ENCODE measurements at places on chromosomes 5 and 9.

- no peak for DNase-seq
Measured at GRCh38 chr5:136141561-136141960, 8.9 kb downstream of the SMAD5 start.

GRCh38 chr5:40021007-40021406 is 596.2 kb upstream of the DAB2 start:
- DNase-seq = no peak

DNA sequence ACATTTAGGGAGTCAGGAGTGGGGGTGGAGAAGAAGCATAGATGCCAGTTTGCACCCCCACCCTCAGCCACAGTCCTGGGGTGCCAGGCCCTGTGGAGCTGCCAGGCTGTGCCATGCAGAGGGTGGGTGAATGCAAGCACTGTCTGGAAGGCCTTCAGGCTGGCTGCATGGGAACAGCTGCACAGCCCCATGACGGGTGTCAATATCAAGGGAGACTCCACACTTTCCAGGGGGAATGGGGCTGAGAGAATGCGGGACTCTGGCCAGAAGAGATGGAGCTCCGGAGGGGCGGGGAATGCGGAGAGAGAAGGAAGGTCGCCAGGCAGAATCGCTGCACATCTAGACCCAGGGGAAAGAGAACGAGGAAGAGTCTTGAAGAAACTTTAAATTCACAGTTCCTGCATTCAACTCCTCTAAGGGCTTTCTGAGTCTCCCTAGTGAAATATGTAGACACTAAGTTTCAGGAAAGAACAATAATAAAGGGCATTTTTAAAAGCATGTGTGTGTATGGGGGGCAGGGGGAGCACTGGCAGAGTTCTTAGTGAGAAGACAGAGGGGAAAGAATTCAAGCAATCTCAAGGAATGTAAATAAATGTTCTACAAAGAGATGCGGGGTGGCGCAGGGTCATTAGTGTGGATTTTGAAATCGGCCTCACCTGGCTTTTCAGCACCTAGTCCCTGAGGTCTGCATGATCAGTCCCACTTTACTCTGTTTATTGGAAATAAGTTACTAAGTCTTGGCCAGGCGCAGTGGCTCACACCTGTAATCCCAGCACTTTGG is 59.1 kb downstream of the BOD1 start:
- DNase-seq = no peak

GRCh38 chr5:133149345-133149744 is 97.5 kb downstream of the HSPA4 start:
- no peak for DNase-seq

DNA sequence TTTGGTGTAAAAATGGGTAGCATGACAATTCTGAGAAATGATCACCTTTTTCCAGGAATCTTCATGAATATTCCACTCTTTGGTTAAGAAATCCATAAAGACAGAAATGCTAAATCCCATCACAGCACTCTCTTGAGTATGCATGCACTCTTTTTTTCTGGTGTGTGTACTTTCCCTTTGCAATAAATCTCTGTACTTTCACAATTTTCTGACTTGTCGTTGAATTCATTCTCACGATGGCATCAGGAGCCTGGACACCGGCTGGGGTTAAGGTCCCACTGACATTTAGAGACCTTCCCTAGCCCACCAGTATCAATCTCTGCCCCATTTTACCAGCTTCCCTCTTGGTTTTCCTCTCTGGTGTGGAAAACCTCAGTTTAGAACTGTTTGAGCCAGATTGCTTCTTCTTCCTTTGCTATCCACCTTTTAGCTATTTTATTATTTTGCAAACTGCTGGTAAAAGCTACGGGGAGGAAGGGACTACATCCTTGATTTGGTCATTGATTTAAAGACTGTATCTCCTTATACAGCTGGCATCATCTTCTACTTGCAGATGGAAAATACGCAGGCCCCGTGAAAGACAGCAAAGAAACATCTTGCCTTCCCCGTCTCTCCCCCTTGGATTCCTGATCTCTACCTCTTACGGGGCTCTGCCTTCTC is 59.9 kb upstream of the ZFR start:
- no peak for DNase-seq

DNA sequence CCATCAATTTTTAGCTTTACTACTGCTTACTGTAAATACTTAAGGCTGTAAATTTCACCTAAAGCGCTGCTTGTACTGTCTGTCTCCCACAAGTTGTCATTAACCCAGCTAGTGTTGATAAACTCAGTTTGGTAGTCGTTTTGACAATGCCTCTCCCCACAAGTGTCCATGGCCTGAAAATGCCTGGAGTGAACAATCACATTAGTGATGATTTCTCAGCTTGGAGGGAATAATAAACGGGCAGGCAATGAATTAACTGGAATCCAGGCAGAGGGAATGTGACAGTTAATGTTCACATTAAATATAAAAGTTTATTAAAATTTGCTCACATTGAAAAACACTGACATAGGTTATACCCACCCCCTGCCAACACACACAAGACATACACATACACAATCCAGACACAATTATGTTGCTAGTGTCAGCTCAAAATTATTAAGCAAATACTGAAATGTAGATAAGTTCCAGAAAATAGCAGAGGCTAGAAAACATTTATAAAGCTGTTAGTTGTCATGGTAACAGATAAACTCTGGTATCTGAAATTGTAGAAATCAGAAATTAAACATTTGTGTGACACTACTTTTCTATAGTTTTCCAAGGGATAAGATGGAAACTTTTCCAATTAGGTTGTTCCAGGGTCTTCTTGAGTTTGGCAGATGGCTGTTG is 341.9 kb downstream of the DIRAS2 start:
- no peak for DNase-seq

DNA sequence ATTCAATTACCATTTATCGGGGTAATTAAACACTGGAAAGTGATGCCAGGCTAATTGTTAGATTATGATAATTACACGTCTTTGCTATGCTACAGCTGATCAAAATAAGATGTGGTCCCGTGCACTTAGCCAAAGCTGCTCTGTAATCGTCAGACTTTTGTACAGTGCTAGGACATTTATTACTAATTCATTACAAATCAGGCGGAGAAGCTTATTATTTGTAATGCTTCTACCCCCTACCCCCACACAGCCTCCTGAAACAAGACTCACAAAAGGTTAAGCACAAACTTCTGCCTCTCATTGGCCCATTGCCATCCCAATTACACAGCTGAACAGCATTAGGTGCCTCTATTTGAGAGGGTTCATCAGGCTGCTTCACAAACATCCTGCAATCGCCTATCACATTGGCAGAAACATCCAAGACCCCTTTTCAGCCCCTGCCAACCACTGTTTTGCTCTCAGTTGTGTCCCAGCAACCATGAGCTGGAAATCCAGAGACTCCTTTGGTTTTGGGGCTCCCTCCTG is 232.7 kb downstream of the EFNA5 start:
- no peak for DNase-seq

- no peak for DNase-seq
Measured at GRCh38 chr9:133738640-133739225, 581 bp upstream of the SARDH start.

GRCh38 chr9:105359892-105360291 is 87.9 kb upstream of the FSD1L start:
- DNase-seq = no peak

DNA sequence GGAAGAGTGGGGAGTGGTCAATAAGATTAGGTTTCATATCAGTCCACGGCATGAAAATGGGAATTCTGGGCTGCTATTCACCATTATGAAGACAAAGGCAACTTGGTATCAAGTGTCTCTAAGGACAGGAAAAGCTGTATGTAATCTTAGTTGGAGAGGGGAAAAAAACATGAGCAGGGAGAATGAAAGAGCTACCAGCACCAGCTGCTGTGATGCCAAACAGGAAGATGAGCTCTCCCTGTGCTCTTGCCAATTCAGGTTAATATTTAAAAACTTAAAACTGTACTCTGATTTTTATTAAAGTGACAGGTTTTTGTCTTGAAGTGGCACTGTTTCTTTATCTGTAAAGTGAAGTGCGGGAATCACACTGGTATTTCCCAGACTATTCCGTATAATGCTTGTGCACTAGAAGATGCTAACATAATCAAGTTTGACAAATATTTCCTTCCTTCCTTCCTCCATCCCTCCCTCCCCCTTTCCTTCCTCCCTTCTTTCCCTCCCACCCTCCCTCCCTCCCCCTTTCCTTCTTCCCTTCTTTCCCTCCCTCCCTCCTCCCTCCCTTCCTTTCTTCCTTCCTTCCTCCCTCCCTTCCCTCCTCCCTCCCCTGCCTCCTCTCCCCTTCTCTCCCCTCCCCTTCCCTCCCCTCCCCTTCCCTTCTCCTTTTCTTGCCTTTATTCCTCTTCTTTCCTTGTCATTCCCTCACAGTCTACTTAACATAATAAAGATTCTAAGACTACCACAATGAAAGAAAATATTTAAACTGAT is 1383.0 kb upstream of the C9orf72 start:
- no peak for DNase-seq

DNA sequence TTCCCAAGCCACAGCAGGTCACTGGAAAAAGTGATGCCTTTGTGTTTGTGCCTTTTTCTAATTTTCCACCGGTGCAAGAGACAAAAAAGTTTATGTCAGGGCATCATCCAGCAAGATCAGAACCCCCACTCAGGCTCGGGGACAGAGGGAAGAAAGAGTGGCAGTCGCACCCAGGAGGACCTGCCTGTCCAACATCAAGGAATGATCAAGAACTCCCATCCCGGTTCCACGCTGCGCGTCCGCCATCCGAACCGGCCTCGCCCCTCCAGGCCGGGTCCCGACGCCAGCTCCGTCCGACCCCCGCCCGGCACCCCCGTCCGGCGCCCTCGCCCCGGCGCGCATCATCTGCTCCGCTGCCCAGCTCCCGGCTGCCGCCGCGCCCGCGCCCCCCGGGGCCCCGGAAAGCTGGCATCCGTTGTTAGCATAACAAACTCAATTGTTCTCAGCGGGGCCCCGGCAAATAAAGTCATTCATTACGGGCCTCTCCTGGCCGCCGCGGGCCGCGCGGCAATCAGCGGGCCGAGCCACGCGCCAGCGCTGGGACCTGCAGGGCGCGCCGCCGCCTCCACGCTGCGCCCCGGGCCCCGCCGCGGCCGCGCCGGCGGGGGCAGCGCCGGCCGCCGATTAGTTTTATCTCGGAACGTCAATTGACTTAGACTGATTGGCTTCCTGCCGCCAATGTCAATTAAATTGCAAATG is 48.1 kb downstream of the PAX5 start:
- no peak for DNase-seq

GRCh38 chr5:176405656-176406435 is 10.5 kb downstream of the CLTB start:
- peak; percentile 25 for DNase-seq

- no peak for DNase-seq
Measured at GRCh38 chr9:5041390-5042115, 56.5 kb downstream of the JAK2 start.

DNA sequence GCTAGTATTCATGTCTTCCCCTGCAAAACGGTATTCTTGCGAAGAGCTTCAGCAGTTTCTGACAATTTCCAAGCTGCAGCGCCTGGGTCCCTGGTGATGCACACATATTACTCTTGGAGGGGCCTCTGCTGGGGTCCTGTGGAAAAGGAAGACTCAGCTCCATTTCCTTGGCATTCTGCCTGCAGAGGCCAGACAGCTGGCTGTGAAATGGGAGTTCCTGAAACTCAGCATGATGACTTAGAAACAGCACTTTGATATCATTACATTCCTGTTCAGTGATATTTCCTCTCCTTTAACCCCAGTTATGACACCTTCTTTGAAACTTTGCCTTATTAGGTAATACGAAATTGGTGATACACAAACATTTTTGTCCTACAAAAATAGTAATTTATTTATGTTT is 98.5 kb downstream of the APBA1 start:
- DNase-seq = no peak

DNA sequence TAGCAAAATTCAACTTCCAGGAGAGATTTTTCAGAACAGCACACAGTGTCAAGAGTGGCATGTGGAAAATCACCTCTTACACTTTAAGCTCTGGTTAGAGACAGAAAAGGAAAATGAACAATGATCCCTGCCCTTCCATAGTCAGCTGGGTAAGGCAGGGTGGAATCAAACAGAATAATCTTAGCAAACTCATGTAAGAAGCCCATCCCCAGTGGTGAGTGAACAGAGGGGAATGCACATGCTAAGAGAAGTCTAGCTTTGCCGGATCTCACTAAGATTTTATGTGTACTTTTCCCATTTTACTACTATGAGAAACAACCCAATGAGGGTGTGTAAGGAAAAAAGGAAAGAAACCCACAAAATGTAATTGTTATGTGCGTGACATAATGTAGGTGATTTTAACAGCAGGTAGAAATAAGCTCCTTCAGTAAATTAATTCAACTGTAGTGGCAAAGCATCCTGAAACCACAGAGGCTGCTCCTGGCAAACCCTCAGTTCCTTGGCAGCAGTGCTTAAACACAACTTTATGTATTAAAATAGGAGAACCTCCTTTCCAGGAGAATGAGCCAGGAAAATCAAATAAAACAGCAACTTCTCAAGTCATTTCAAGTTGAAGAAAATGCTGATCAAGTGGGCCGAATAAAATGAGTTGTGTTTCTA is 366.0 kb upstream of the TRPC7 start:
- no peak for DNase-seq

- no peak for DNase-seq
Measured at GRCh38 chr5:169020102-169020501, 280.8 kb downstream of the SLIT3 start.

DNA sequence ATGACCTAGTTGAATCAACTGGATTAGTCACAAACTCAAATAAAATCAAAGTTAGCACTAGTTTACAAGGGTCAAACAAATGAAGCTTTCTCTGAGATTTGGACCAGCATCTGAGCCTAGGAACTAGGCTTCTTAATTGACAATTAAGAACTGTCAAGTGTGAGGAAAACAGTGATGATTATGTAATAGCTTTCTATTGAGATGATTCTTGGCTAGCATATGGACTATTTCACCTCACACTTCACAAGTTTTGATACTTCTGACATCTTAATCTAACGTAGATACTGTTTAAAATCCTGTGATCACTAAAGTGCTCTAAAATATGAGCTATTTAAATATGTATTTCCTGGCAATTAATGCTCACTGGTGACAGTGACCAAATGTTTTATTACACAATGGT is 542.9 kb downstream of the EFNA5 start:
- no peak for DNase-seq

- DNase-seq = no peak
Measured at GRCh38 chr9:128577206-128577605, 24.8 kb downstream of the SPTAN1 start.

GRCh38 chr5:148208226-148208625 is 5.4 kb downstream of the SPINK6 start:
- no peak for DNase-seq

GRCh38 chr9:121778252-121779225 is 127.1 kb downstream of the DAB2IP start:
- no peak for DNase-seq

DNA sequence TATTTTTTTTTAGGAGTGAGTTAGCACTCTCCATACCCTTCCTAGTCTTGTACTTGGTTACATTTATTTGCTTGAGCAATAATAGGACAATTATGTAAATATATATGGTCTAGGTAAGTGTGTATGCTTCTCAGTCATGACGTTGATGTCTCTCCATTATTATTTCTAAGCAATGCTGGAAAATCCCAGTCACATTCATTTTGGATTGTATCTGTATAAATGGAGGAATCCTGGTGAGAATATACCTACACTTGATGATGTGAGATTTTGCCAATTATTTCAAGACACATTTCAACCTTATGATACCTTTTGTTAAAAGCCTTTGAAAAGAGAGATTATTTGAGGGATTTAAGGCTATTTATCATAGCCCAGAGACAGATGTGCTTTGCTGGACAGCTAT is 2244.5 kb upstream of the WWC1 start:
- no peak for DNase-seq
